ENCODE measurements at places on chromosomes 3 and 15.

DNA sequence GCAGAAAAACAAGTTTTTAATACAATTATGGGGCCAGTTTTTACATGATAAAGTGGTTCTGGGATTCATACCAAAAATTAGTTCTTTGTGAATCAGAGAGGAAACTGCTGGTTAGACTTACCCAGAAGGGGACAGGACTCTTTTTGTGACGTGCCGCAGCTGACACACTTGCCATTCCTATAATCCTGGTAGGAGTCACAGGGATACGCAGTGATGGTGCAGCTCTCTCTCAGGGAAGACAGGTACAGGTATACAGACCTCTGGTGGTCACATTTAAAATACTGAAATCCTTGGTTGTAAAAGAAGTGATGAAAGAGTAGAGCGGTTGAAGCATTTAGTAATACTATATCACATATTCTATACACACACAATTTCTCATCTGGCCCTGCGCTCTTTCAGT is 20.2 kb upstream of the TMEM41A start:
- no peak for DNase-seq

- no peak for DNase-seq
Observed at GRCh38 chr3:184505076-184505878, 56.3 kb upstream of the EPHB3 start.

- DNase-seq: no peak
Observed at GRCh38 chr3:179244878-179245277, 6.0 kb downstream of the KCNMB3 start.

GRCh38 chr3:172216911-172217310 is 177.5 kb downstream of the FNDC3B start:
- no peak for DNase-seq

DNA sequence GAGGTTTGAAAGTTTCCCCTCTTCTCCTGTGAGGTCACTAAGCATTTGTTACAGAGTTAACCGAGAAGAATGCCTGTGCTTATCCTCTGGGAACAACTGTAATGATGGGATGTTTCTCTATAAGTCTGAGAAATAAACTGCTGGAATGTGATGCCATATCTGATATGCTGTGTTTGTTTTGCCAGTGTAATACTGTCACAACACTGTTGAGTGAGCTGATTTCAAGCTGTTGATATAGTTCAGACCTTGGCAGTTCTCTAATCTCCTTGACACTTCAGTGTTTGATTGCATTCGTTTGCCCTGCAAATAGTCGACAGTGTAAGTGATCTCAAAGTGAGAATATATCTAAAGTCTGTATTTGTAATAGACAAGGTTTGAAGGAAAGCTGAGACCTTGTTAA is 73.3 kb downstream of the PTPRG start:
- no peak for DNase-seq

DNA sequence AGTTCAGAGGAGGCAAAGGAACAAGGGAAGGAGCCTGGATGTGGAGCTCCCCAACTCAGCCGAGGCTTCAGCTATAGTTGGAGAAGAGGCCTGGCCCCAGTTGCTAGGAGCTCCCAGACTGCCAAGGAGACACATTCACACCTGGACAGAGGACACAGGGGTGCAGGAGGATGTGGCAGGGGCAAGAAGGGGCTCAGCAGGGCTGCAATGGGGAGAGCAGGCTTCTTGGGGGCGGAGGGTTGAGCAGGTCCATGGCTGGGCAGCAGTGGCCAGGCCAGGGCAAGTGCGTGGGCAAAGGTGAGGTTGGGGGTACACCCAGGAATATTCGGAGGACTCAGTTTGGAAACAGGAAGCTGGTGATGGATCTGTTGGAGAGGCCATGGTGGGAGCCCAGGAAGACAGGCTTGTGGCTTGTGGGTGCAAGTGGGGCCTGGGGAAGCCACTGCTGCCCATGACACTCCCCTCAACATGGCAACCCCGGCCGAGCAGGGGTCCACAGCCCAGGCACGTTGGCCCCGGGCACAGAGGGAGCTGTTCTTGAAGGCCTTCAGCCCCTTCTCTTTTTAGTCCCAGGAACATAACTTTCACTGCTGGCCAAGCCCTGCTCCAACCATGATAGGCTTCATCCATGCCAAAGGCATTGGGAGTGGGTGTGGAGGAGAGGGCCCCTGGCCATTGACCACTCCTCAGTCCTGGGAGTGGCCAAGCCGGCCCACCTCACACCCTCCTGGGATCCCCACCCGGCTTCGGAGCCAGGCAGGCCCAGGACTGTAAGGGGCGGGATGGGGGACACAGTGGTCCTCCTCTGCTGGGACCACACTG is 33.3 kb downstream of the TSPAN3 start:
- no peak for DNase-seq

DNA sequence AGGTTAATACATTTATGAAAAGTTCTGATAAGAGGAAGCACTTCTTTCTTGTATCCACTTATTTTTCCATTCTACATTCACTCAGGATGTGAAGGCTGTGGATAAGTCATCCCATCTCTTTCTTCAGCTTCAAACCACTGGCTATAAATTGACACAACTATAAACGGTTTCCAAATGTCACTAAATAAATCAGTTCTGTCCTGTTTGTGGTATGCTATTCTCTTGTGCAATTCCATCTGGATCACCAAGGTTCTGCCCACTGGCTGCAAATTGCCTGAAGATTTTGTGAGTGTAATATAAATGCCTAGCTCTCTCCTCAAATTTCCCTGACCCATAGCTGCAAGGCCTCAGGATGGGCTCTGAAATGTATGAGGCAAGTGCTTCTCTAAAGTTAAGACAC is 7.1 kb upstream of the LMOD3 start:
- no peak for DNase-seq

- DNase-seq: no peak
Observed at GRCh38 chr15:77160562-77161478, 89.9 kb upstream of the TSPAN3 start.

- DNase-seq: no peak
Observed at GRCh38 chr15:69793781-69794451, 303.8 kb downstream of the TLE3 start.

- DNase-seq: no peak
Observed at GRCh38 chr15:27757052-27757451, 342.1 kb downstream of the OCA2 start.

GRCh38 chr15:63602595-63602994 is 5.4 kb downstream of the FBXL22 start:
- DNase-seq: no peak

- no peak for DNase-seq
Observed at GRCh38 chr3:20529911-20530310, 343.9 kb upstream of the SGO1 start.

- no peak for DNase-seq
Observed at GRCh38 chr3:149016669-149017541, 25.6 kb downstream of the GYG1 start.

GRCh38 chr3:148646126-148646665 is 51.5 kb upstream of the AGTR1 start:
- DNase-seq: no peak

DNA sequence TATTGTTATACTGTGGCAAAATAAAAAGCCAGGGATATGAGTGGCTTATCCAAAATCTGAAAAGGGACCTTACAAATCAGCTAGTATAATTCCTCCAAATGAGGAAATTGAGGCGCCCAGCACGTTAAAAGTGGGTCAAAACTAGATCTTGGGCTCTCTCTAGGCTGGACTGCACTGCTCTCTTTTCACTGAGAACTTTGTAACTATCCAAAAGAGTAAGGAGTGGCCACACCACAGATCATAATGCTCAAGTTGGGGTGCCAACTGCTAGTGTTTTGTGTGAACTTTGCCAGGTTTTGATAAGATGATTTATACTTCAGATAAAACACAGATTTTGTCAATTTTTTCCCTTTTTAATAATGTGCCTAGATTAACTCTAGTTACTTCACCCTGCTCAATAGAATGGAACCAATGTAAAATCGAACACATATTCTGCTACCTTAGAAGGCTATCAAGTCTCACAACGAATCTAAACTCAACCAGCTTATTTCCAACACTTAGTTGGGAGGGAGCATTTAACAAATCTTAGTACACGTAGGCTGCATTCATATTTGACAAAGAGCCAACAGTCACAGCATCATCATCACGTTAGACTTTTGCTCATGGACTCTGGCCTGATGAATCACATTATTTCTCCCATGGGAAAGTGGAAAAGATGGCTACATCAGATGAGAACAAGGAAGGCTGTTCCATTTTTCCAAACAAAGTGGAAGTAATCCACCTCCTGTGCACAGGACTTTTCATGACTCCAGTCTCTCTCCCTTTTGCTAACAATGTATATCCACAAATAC is 64.4 kb downstream of the ABI3BP start:
- no peak for DNase-seq

DNA sequence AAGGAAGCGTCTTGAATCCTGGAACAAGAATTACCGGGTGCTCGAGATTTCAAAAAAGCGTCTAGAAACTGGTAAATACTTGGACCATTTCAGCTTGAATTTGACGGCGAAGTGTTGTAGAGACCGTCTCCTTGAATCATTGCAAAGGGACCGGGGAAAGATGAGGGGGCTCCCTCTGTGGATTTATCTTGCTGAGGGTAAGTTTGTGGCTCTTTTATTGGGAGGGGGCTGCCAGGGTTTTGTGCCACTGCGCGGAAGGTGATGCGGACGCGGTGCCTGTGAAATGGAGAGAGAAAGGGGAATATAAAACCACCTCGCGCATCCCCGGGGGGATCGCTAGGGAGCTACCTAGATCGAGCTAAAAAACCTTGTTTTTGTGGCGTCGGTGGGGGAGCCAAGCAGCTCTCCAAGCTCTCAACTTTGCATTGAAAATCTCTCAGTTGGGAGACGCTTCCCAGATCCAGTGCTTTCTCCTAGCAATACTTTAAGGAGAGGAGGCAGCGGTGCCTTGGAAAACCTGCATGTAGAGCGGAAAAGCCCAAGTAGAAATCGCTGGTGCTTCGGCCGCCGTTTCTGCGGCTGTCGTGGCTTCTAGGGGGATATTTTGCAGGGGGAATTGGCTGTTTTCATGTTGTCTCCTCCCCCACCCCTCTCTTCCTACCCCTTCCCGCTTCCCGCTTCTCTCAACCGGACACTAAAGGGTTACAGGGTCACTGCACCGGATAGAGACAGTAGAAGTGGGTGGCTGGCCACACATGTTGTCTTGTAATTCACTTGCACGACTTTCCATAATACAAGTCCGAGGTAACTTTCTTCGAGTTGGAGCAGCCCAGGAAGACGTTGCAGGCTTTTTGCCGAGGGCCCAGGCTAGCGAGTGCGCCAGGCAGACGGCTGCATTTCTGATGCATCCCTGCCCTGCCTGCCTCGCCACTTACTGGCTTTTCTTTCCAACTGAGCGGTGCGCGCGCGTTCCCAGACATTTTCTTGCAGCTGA is 187.6 kb downstream of the NLGN1 start:
- DNase-seq: no peak

GRCh38 chr15:62968699-62969098 is 73.8 kb upstream of the TPM1 start:
- DNase-seq: no peak
